Fibroblast of skin of back (primary cell): ENCODE measurements at places on chromosomes 5 and 9.

- DNase-seq: peak; percentile 63
These were observed 933 bp upstream of the TGFBR1 start for GRCh38 chr9:99103901-99104458.

GRCh38 chr5:131112424-131112823 lies 52.6 kb downstream of the HINT1 start:
- DNase-seq: no peak

- DNase-seq: no peak
These were observed 18.1 kb downstream of the PRRC2B start for GRCh38 chr9:131411719-131412681.

GRCh38 chr9:104798209-104798995 lies 34.5 kb downstream of the NIPSNAP3B start:
- DNase-seq: no peak

- no peak for DNase-seq
These were observed 2.9 kb downstream of the STK10 start for GRCh38 chr5:172185096-172185461.

- peak; percentile 29 for DNase-seq
These were observed 1.1 kb downstream of the DNAJC21 start for GRCh38 chr5:34930462-34930844.

DNA sequence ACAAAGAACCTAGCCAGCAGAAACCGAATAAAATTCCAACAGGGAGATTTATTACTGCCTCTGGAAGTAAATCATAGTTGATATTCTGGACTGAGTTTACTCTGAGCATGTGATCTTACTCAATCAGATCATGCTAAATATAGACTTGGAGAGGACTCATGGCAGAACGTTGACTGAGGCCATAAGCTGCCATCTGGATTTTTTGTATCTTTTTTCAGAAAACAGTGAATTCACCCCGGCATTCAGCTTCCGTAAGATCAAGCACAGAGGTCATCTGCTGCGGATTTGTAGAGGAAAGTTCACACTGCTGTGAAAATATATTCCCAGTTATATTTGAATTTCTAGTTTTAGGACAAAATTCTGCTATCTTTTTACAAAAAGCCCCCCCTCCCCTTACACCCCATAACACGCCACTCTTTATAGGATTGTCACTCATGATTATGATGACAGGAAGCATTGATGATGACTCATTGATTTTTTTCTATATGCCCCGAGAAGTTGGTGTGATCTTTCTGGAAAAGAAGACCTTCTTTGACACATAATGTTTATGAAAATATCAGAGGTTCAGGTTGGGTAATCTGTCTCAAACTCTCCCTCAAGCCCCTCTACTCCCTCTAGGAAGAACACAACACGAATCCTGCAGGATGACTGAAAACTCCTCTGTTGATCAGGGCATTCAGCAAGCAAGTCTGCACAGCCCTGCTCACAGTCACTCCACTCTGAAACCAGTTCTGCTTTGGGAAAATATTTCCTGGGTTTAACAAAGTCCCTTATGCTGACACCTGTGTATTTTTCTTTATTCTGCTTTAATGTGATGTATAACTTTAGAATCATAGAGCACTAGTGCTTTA lies 70.8 kb downstream of the NXNL2 start:
- DNase-seq: no peak

DNA sequence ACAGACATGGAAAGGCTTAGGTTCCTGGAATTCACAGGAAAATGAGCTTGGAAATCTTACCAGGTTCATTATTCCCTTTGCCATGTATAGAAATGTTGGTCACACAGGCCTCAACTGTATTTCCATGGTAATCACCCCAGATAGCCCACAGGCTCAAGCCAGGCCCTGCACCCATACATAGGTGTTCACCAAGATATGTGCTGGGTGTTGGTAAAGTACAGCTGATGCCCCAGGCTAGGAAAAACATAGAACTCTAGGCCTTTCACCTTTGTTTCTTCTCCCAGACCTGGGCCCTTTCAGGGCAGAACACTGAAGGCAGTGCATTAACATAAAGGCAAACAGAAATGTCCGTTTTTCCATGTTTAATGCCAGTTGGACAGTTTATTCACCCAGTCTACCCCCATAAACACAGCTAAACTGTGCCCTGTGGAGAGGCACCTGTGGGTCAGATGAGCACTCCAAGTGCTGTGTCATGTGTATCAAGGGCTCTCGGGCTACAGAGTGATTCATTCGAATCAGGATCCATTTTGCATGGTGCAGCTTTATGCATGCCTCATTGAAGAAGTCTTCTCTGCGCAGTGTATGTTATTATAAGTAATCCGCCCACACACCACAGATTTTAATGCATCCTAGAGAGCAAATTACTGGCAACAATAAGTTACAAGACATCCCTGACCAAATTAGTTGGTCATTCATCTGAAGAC lies 93.4 kb upstream of the SLC30A5 start:
- DNase-seq: no peak

DNA sequence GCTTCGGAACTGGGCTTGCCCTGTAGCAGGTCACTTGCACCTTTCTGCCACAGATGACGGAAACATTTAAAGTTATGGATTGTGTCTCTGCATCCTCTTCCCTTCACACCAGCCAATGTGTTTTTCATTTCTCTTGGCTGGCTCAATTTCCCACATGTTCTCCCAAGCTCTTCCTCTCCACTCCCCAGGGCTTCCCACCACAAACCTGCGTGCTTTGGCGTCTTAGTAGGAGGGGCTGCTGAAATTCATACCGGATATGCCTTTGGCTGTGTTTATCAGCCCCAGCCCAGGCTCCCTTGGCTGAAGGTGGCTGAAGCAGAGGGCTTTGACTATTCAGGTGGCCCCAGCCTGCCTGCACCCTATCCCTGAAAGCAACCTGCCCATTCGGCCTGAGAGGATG lies 32.1 kb downstream of the ADRB2 start:
- DNase-seq: peak; percentile 69

DNA sequence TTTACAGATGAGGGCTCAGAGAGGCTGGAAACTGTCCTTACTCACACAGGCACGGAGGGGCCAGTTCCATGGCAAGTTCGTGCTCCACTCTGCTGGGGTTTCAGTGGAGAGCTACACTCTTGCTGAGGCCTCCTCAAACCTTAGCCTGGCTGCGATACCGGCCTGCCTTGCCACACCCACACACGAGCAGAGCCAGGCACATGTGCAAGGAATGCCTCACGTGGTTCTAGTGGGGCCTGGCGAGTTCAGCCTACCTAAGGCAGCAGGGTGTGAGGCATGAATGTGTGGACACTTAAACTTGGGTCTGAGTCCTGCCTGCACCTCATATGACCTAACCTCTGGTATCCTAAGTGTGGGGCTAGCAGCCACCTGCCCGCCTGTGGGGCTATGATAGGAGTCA lies 21.5 kb upstream of the PRDM12 start:
- DNase-seq: no peak
